ENCODE measurements at places on chromosomes 5 and 9.

- no peak for DNase-seq
Observed at GRCh38 chr5:59354811-59355210, 538.7 kb downstream of the PDE4D start.

GRCh38 chr9:479304-479970, 264.8 kb downstream of the DOCK8 start:
- DNase-seq = no peak

- DNase-seq = no peak
Observed at GRCh38 chr9:122071715-122072114, 21.4 kb downstream of the TTLL11 start.

GRCh38 chr9:89721176-89721700, 116.4 kb downstream of the GADD45G start:
- DNase-seq = no peak

DNA sequence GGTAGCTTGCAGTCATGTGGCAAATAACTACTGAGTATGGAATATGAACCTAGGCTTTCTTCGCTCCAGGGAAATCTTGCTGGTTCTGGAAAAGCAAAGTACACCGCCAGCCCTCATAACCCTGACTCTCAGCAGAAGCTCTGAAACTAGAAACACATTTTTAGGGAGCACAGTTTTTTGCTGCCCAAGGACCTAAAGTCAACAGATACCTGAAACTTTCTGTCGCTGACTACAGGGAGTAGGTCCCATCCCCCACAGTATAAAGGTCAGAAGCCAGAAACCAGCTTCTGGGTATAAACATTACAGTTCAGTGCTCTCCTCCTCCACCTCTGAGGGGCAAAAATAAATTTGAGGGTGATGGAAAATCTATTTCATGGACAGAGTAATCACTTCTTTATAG, 3.0 kb downstream of the ATOX1 start:
- no peak for DNase-seq

DNA sequence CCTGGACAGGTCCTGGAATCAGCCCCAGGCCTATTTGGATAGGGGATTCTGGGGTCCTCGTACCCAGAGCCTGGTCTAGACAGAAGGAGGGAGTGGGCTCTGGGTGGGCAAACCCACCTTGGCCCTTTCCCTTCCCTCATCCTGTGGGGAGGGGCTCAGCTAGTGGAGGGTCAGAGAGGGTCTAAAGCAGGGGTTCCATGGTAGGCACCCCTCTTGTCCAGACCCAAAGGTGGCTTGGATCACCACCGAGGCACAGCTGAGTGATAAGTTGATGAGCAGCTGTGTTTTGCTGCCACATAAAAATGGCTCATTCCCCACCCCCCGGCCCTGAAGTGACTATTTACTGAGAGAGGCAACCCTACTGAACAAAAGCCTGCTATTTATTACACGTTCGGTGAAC, 53.8 kb upstream of the KCNMB1 start:
- DNase-seq = no peak

DNA sequence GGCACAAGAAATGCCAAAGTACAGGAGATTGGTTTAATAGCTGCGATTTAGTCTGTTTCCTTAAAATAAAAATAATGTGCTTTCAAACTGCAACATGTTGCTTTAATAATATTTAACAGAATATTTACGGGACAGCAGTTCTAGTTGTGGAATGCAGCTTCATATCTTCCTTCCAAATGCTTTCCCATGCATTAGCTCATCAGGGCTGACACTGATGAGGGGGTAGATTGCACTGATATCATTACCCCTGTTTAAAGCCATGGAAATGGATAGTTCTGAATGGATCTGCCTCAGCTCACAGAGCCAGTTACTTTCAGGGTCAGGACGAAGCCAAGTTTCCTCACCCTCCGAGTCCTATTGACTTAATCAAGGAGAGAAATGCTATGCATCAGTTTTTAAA, 93.2 kb upstream of the OSMR start:
- DNase-seq = no peak

DNA sequence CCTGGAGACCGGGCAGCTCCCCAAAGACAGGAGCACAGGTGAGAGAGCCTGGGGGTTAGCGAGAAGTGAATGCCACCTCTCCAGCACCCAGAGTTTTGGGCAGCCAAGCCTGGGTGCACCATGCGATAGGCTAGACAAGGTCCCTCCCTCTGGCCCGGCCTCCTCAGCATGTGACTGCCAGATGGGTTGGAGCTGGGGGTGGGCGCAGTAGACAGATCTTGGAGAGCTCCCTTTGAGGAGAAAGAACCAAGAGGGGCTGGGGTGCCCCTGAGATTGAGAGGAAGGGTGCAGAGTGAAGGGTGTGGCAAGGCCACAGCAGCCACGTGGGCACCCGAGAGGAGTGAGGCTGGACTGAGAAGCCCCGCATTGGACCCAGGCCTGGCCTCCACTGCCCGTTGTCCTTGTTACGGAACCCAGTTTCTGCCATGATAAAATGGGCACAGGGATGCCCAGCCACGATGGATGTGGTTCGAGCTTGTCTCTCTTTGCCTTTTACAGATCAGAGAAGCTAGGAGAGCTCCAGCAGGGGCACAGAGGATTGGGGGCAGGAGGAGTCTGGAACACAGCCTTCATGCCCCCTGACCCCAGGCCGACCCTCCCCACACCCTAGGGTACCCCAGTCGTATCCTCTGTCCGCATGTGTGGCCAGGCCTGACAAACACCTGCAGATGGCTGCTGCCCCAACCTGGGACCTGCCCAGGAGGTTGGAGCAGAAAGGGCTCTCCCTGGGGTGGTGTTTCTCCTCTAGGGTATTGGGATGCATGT, 1.4 kb downstream of the TMEM141 start:
- no peak for DNase-seq

DNA sequence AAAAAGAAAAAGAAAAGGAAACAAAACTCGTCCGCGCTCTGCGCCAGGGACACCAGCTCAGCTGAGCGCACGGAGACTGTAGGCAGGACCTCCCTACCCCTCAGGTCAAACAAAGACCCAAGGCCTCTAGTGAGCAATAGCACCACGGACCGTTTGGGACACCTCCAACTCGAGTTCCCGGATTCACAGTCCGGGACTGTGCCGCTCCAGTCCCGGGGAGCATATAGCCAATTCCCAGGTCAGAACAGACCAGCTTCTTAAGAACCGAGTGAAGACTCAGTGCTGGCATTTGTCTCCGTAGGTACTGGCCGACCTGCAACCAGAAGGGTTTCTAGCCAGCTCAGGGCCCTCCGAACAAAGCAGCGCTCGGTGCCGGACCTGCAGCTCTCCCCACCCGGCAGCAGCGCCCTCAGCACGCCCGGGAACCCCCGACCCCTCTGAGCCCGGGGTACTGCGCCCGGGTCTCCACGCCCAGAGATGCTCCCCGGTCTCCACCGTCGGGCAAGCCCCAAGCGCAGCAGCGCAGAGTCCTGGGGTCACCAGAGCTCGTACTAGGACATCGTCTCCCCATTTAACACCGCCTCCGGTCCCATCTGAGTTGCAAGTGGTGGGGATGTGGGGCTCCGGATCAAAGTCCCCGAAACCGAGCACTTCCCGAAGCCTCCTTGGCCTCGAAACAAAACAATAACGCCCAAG, 591 bp downstream of the ABCA1 start:
- DNase-seq = peak; percentile 11

DNA sequence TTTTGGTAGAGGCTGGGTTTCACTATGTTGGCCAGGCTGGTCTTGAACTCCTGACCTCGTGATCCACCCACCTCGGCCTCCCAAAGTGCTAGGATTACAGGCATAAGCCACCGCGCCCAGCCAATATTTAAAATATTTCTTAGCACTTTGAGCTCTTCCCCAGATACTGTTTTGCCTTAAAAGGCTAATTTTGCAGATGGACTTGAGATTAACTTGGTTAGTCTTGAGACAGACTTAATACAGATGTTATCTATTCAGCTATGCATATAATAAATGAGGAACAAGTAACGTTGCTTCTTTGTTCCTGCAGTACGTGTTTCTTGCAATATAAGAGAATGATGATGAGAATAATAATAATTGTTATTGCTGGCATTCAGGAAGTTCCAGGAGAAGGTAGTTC, 56.3 kb downstream of the PCSK5 start:
- DNase-seq = no peak

DNA sequence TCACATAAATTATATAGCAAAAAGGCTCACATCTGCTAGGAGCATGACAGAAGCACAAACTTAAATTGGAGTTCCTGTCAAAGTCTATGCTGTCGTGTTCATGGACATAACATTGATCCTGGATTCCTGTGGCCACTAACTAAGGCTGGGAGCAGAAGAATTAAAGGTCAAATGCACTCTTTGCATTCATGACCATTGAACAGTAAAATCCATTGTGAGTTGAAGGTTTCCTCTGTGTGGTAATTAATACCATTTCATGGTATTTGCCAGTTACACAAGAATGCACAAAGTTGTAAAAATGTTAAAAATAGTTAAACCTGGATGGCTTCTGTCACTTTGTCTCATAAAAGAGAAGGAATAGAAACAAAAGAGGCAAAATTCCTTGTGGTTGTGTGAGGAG, 242.6 kb downstream of the NPR3 start:
- DNase-seq = no peak

GRCh38 chr9:124180557-124180956, 77.2 kb upstream of the NEK6 start:
- no peak for DNase-seq

- no peak for DNase-seq
Observed at GRCh38 chr9:99303177-99303576, 81.1 kb downstream of the SEC61B start.

GRCh38 chr5:148615644-148616275, 38.6 kb downstream of the HTR4 start:
- no peak for DNase-seq

- DNase-seq = peak; percentile 44
Observed at GRCh38 chr5:149831492-149831891, 101.4 kb downstream of the PPARGC1B start.

- no peak for DNase-seq
Observed at GRCh38 chr5:177183766-177184360, 50.3 kb downstream of the NSD1 start.

- no peak for DNase-seq
Observed at GRCh38 chr5:88269222-88269771, 652 bp upstream of the TMEM161B start.

- no peak for DNase-seq
Observed at GRCh38 chr5:73638344-73639095, 12.5 kb downstream of the ARHGEF28 start.

- DNase-seq = peak; percentile 35
Observed at GRCh38 chr5:137752905-137753690, 1.1 kb downstream of the HNRNPA0 start.

DNA sequence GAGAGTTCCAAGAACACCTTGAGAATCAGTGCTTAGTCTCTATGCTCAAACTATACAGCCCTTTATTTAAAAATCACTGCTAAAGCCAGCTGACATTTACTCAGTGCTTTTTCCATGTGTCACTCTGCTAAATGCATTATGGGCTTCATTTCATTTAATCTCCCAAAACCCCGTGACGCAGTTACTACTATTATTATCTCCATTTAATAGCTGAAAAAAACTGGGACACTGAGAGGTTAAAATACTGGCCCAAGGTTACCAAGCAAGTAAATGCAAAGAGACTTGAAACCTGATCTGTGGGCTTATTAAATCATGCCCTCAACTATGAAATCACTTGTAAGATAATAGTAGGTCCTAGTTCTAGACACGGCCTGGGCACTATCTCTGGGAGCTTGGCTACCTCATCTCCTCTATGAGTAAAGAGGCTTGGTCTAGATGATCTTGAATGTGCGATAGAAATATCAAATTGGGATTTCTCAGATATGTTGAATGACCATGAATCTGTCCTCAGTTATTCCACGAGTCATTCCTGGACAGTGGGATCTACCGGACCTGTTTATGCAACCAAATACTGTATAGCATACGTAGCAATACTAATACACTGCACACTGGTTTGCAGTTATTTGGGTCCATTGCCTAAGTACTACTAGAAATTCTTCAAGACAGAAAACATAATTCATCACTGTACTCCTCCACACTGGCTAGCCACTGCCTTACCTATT, 32.3 kb downstream of the MARCHF11 start:
- DNase-seq = no peak

DNA sequence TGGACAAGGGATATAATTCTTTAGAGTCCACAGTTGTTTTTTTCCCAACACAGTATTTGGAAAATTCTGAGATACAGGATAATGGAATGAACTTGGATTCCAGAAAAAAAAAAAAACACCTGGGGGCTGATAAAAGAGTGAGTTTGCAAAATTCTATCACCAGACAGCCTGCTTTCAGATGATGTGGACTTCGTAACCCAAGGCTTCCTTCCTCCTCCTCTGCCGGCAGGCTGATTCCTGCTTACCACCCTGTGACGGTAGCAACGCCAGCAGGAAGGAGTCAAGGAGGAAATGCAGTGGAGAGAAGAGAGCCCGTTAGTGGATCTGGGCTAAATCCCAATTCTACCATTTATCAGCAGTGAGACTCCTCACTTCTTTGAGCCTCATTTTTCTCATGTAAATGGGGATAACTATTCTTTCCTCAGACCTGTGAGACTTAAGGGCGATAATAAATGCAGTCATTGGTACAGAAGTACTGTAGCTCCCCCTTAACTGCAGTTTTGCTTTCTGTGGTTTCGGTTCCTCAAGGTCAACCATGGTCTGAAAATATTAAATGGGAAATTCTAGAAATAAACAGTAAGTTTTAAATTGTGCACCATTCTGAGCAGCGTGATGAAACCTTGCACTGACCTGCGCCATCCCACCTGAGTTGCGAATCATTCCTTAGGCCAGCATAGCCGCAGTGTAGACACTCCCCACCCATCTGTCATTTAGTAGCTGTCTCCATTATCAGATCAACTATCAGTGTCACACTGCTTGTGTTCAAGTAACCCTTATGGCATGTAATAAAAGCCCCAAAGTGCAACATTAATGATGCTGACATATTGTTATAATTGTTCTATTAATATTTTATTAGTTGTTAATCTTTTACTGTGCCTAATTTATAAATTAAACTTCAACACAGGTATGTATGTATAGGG, 71.4 kb downstream of the DCP2 start:
- DNase-seq = no peak

GRCh38 chr5:10949856-10950630, 189.0 kb upstream of the DAP start:
- no peak for DNase-seq

GRCh38 chr5:156922207-156922792, 40.7 kb downstream of the TIMD4 start:
- DNase-seq = peak; percentile 10

Measured in stimulated activated CD4-positive, alpha-beta T cell treated with anti-CD3 and anti-CD28 coated beads, Interleukin-4, amount 100 ng/mL, for 24 hours (primary cell).